IPS-NIHi11 (cell line): ENCODE measurements at places on chromosomes 13 and 19.

- no peak for DNase-seq
Measured at GRCh38 chr13:33150126-33150525, 133.9 kb downstream of the KL start.

GRCh38 chr13:94656766-94657165 lies 55.1 kb downstream of the GPR180 start:
- DNase-seq, result no peak

DNA sequence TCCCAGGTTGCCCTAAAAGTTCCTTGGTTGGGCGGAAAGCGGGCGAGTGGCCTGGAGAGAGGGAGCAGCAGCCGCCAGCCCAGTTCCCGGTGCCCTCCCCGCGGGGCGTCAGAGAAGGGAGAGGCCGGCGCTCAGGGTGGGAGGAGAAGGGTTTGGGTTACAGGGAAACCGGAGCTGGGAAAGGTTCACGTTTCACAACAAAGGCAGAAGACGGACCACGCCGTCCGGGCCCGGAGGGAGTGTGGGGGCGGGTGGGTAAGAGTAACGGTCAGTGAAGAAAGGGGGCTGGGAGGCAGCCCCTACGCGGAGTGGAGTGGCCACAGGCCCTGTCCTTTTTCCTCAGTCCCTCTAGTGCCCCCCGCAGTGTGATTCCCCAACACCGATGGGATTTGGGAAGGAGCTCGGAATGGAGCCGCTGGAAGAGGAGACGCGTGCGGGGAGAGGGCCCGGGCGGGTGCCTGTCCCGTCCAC lies 1.6 kb downstream of the SIX5 start:
- DNase-seq, result peak; percentile 76

DNA sequence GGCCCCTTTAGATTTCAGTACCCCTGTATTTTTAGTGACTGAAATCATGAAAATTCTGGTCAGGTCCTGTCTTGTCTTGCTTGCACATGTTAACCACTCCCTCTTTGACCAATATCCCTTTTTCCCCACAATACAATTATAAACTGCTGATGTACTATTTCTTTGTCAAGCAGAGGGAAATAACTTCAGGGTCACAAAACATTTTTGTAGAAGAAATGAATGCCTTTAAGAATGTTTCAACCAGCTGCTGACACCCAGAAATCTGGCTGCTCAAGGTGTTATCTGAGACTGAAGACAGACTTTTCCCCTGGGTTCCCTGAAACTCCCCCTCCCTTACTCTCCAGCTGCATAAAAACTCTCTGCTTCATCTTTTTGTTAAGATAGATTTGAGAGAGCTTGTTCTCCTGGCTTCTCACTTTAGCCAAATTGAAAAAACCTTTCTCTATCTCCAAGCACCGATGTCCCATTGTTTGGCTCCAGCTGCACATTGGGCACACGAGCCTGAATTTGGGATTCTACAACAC lies 18.4 kb upstream of the ACOD1 start:
- DNase-seq, result no peak

DNA sequence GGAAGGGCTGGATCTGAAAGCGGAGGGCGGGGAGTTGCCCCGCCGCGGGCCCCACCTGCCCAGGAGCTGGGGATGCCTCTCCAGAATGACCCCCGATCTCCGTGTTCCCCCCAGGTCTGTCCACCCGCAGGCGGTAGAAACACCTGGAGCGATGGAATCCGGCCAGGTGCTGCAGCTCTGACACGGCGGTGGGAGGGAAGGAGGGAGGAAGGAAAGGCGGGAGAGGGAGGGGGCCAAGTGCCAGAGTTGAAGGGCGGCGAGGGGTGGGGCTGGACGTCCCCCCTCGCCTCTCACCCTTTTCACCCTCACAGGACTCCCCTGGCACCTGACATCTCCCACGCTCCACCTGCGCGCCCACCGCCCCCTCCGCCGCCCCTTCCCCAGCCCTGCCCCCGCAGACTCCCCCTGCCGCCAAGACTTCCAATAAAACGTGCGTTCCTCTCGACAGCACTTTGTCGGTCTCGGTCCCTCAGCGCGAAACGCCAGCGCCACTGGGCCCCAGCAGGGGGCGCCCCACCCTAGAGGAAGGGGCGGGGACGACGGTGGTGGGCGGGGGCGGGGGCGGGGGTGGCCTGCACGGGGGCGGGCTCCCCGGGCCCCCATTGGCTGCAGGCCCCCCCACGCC lies 337 bp upstream of the FXYD7 start:
- DNase-seq, result peak; percentile 76

GRCh38 chr13:31195616-31196015 lies 4.2 kb upstream of the B3GLCT start:
- no peak for DNase-seq

- DNase-seq, result no peak
Measured at GRCh38 chr19:3123088-3123721, 12.6 kb upstream of the GNA15 start.

- DNase-seq, result no peak
Measured at GRCh38 chr19:49861541-49862378, 5.6 kb downstream of the PNKP start.

DNA sequence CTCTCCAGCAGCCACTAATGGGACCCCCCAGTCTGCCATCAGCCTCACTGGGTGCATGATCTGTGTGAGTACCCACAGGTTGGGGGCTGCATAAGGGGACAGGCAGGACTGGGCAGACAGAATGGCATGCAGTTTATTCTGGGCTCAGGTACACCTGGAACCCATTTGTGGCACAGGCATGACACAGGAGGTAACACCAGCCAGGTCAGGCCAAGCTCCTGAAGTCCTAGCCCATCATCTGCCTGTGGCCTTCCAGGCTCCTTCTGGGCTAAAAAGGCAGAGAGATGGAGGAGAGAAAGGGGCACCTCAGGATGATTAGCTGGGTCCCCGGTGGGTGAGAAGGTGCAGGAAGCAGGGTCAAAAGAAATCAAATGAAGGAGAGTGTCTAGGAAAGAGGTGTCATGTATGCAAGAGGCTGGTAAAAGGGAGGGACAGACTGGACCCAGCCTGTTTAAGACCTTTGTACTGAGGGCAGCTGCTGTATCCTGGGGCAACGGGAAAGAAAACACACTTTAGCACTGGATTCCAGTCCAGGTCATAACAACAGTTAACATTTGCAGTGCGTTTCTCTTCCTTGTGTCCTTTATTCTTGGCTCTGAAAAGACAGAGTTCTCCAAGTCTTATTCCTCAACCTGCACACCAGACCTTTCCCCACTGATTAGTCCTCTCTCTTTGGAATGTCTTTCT lies 20.2 kb upstream of the DGKH start:
- no peak for DNase-seq

DNA sequence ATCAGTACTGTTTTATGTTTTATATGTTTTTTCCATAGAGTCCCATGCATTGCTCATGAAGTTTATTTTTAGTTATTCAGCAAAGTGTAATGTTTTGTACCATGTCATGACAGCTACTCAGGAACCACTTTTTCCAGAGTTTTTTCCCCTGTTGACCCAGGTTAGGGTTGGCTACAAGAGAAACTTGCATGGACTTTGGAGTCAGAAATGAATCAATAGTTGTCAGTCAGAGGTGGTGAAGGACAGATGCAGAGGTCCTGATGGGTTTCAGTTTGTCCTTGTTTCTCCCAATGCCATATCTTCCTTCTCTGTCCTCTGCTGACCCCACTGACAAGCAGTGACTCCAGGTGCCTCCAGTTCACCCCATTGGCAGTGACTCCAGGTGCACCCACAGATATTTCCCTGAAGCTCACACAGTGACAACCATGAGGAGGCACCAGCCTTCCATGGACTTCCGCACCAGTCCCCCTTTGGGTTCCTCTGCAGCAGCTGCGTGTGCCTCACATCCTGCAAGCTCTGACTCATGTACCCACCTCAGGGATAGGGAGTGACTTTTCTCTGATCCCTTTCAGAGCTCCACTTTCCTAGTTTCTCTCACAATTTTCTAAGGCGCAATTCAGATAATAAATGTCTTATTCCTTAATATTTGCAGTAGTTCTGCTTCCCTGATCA lies 92.1 kb downstream of the AKAP11 start:
- no peak for DNase-seq

GRCh38 chr19:10501971-10502523 lies 1.1 kb downstream of the KEAP1 start:
- DNase-seq, result peak; percentile 71

DNA sequence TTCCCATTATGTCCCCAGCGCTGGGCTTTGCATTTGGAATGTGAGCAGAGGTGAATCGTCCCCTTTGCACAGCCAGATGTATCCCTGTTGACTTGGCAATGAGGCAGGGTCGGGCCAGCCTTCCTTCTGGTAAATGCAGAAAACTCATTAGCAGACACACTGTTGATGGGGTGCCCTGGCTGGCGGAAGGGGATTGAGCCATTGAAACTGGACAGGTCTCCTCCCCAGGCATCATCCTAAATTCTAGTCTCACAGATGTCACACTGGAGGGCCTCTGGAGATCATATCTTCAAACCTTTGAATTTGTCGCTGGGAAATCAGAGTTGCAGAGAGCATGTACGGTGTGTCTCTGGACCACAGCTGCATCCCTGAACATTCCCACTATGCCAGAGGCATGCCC lies 219.5 kb upstream of the TSHZ3 start:
- no peak for DNase-seq

- no peak for DNase-seq
Measured at GRCh38 chr13:79501538-79502232, 20.7 kb downstream of the NDFIP2 start.

GRCh38 chr13:31731921-31732320 lies 7.4 kb upstream of the RXFP2 start:
- no peak for DNase-seq

- DNase-seq, result no peak
Measured at GRCh38 chr13:100480676-100481075, 107.9 kb downstream of the GGACT start.

DNA sequence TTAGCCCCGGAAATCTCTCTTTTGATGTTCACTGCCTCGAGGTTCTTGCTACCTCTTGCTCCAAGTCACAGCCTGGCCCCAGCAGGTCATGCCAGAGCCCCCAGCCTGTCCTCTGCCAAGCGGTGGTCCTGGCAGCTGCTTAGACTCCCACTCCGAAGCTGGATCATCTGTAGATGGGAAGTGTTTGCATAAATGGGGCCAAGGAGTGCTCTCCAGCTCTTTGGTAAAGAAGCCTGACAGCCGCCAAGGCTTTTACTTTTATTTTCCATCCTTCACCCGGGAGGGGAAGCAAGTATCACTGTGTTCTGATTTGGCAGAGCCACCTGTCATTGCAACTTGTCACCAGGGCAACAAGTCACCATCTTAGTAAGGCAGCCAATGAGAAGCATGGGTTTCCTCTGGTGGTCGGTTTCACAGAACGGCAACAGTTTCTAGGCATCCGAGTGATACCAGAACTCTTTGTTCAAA lies 10.6 kb upstream of the RETN start:
- DNase-seq, result peak; percentile 64

DNA sequence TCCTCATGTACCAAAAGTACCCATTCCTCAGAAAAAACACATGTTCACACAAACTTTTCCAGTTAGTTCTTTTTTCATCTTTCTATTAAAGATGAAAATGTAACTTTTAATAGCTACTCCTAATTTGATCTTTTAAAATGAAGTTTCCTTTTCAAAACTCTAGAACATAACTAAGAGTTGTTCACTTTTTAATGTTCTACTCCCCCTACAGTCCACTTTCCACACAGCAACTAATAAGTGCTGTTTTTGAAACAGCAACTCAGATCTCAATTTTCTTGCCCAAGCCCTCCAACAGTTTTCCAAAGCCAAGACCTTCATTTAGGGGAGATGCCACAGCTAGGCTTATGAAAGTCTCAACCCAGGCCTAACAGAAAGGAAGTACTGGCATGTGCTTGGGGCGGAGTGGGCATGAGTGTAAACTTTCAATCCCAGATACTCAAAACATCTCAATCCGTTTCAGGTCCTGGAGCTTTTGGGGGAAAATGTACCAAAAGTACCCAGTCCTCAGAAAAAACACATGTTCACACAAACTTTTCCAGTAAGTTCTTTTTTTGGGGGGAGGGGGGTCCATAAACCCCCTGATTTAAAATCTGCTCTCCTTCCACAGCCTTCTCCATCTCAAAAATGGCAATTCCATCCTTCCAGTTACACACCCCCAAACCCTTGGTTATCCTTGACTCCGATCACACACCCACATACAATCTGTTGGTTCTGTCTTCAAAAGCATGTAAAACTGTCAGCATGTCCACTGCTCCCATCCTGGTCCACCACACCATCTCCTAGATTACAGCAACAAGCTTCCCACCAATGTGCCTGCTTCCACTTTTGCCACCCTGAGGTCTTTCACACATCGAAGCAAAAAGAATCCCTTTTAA lies 2.0 kb downstream of the FBL start:
- DNase-seq, result no peak

GRCh38 chr13:102440259-102440936 lies 38.5 kb upstream of the FGF14 start:
- no peak for DNase-seq

DNA sequence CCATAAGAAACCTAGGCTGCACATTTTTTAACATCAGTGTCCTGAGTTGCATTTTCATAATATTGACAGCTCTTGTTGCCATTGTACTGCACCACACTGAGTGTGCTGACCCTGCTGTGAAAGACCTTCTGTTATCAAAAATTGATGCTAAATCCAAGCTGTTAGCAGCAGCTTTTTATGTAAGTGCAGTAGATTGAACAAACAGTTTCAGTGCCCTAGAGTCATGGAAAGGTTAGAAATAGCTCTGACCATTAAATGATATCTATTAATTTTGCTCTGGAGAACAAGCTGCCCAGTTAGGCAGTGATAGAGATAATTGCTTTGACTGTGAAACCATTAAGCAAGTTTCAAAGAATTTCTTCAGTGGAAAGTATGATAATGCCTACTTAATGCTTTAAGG lies 1289.2 kb upstream of the PCDH20 start:
- DNase-seq, result no peak

DNA sequence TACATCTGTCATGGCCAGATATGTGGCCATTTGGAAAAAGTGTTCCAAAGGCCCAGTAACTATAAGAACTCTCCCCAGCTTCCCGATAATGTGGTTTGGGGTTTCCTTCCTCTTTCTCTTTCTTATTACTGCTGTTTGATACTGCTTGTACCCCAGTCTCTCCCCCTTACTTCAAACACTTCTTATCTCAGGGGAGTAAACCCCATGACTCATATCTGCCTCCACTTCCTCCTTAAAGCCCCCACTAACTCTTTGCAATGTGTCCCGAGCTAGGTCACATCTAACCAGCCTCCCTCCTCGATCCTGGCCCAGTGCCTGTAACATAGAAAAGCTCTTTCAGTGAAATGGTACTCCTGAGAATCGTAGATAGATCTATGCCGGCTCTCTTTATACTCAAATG lies 82.4 kb upstream of the STARD13 start:
- DNase-seq, result no peak
